ENCODE measurements at places on chromosomes 5 and 9.

- DNase-seq: no peak
Observed at GRCh38 chr5:80919678-80920196, 40.4 kb upstream of the RASGRF2 start.

DNA sequence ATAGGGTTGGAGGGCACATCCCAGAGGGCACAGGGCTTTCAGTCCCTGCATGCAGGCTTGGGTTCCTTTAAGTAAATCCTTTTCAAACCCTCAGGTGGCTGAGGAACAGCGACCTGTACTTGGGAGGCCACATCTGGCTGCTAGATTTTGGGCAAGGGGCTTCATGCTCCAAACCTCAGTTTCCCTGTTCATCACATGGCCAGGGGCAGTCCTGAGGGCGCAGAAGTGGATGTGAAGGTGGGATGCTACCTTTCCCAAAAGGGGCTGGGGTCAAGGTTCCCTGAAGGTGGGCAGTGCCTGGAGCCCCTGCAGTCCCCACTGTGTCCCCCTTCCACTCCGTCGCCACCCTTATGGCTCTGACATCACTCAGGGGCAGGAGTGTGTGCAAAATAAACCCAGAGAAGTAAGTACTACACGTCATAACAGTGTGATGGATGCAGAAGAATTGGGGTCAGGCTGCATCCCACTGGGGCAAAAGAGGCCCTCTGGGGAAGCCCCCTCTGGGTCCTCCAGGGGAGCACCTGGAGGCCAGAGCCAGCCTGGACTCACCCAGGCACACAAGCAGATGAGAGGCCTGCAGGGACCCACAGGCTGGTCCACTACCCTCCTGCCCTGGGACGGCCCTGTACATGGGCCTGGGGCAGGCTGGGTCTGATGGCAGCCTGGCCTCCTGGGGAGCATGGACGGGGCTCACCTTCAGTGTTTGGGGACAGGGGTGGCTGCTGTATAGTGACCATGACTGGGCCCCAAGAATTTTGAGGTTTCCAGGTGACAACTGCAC lies 1.9 kb upstream of the CARD19 start:
- no peak for DNase-seq

DNA sequence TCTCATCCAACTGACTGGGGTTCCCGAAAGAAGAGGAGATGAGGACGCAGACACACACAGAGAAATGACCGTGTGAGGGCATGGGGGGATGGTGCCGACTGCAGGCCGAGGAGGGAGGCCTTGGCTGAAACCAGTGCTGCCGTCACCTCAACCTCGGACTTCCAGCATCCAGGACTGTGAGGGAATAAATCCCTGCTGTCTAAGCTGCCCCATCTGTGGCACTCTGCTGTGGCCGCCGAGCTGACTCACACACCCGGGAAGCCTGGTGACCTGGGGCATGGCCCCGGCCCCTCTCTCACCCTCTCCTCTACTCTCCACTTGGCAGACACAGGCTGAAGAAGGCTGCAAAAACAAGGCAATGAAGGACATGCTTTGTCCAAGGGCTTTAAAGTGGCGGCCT lies 4.4 kb upstream of the COL5A1 start:
- DNase-seq: no peak

GRCh38 chr5:167953151-167953798 lies 338.2 kb upstream of the WWC1 start:
- no peak for DNase-seq

- DNase-seq: no peak
Observed at GRCh38 chr9:135811801-135812200, 95.5 kb downstream of the CAMSAP1 start.

DNA sequence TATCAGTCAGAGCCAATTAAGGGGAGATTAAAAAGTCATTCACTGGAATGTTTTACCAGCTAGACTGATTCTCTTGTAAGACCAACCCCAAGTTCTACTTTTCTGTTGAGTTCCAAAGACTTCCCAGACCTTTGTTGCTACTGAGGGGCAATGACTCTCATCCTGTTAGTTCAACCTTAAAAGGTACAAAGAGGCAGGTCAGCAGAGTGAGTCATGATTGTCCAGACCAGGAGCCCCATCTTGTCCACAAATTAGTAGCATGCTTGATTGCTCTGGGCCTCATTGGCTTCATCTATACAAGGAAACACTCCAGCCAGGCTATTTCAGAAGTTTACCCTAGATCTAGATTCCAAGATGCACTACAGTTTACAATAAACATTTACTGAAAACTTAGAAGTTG lies 79.9 kb upstream of the IL7R start:
- no peak for DNase-seq

- DNase-seq: no peak
Observed at GRCh38 chr5:54156577-54156976, 153.8 kb downstream of the ARL15 start.

DNA sequence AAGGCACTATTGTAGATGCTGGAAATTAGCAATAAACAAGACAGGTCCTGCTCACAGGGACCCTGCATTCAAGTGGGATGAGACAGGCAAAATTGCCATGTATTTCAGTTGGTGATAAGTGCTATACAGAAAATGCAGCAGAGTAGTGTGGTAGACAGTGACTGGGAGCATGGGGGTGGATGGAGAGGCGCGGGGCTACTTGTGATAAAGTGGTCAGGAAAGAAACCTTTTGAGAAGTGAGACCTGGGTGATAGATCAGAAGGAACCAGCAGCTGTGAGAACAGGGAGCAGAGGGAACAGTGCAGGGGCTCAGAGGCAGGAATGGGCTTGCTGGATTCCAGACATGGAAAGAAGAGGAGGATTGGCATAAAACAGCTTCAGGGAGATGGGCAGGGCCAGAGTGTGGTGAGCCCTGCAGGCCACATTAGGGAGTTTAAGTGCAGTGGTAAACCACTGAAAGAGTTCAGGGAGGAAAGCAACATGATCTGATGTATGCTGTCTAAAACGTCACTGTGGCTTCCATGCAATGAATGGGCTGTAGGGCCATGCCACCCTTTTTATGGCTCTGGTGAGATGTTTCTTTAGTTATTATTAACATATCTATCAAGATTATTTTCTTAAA lies 7.3 kb downstream of the CRHBP start:
- DNase-seq: no peak

DNA sequence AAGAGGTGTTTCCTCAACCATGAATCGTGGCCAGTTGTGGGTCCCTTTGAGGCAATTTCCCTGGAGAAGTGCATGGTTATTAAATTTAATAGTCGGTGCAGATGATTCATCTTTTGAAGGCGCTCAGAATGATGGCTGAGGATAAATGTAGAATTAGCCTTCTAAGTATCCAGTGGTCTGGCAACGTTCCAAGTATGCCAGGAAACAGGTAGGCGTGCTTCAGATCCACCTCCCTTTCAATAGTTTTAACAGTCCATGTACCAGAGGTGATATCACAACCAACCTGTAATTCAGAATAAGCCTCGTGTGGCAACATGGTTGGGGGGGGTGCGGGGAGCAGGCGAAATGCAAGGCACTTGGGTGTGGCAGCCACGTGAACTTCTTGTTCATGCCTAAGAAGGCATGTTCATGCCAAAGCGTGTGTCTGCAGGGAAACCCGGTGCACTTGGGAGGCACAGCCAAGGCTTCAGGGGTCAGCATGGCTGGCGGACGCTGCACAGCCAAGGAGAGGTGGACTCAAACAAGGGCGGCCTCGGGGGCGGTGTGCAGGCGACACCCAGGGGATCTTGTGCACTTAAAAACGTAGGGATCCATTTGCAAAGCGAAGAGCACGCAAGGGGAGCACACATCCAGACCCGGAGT lies 5.2 kb upstream of the NKD2 start:
- peak; percentile 89 for DNase-seq

DNA sequence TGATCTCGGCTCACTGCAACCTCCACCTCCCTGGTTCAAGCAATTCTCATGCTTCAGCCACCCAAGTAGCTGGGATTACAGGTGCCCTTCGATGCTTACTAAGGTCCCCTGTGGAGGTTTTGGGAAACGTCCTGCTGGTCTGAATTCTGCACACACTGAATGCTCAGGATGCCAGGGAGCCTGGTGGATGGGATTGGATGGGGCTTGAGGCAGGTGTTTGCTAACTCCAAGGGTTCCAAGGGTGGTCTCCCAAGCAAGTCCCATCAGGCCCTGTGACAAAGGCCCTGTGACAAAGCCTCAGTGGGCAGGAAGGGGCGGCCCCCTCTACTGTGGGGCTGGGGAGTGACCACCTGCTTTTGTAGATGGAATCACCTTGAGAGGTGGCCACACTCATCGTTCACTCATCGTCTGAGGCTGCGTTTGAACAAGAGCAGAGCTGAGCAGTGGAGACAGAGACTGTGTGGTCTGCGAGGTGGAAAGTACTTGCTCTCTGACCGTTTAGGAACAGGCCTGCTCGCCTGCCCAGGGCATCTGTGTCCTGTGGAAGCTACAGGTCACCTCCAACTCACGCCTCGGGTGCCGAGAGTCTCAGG lies 40.2 kb downstream of the MRPL36 start:
- no peak for DNase-seq

GRCh38 chr5:1062761-1063568 lies 48.9 kb downstream of the SLC12A7 start:
- DNase-seq: no peak

DNA sequence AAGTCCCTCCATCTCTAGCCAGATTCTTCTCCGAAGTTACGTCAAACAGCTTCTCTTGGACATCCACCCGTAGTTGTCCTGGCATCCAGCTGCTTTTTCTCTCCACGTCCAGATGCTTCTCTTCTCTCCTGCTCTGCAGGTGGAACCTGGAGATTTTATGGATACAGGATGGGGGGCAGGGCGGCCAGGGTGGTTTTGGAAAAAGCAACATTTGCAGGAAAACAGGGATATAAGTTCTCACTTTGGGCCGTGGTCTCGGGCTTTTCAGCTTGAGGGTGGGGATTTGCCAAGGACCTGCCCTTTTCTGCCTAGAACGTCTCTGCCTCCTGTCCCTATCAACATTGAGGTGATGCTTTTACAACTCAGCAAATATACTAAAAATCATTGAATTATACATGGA lies 1941.6 kb upstream of the C9orf72 start:
- no peak for DNase-seq

DNA sequence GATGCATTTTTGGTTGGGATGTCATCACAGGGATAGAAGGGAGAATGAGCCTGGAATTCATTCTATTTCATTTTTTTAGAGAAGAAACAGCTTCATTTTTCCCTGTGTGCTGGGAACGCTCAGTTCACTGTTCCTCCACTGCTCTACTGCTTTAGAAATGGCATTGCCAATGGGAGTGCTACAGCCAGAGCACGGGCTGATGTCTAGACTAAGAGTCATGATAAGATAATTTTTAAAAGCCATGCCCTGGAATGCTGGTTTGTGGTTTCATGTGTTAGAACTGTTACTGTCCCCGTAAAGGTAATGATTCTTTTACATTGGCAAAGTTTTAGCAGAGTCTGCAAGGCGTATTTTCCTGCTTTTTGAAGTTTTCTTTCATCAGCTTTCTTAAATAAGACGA lies 119.6 kb downstream of the SEMA6A start:
- no peak for DNase-seq

DNA sequence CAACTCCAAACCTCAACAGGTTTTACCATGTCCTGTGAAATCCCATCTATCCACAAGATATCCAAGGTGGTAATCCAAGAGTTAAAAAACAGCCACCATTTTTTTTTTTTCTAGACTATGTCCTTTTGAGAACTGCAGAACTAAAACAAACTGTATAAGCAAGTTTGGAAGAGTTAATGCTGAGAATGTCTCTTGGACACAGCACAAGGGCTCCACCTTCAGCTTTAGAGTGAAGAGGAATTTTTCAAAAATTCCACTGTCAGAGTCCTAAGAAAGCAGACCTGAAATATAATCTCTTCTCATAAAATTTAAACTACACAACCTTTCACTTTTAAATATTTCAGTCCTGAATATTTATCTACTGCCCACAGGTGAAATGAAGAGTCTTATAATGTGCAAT lies 167.8 kb upstream of the CCNG1 start:
- no peak for DNase-seq

DNA sequence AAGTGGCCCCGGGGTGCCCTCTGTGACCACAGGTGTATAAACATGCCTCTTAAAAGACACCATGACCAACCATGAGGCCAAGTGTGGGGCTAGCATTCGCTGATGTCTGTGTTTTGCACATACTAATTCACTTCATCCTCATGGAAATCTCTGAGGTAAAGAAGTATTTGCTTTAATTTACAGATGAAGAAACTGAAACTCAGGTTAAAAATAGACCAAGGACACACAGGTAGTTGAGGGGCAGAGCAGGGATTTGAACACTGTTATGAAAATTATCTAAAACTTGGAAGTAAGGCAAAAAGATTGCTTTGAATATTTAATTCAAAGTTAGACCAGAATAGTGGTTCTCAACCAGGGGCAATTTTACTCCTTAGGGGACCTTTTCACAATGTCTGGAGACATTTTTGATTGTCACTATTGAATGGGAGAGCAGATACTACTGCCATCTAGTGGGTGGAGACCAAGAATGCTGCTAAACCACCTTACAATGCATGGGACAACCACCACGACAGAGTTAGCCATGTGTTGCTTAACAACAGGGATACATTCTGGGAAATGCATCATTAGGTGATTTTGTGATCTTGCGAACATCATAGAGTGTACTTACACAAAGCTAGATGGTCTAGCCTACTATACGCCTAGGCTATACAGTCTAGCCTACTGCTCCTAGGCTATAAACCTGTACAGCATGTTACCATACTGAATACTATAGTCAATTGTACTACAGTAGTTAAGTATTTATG lies 8.0 kb upstream of the FXN start:
- DNase-seq: no peak

- DNase-seq: no peak
Observed at GRCh38 chr5:181281984-181282316, 21.0 kb upstream of the TRIM52 start.

GRCh38 chr5:1519631-1520210 lies 4.0 kb downstream of the LPCAT1 start:
- DNase-seq: no peak

DNA sequence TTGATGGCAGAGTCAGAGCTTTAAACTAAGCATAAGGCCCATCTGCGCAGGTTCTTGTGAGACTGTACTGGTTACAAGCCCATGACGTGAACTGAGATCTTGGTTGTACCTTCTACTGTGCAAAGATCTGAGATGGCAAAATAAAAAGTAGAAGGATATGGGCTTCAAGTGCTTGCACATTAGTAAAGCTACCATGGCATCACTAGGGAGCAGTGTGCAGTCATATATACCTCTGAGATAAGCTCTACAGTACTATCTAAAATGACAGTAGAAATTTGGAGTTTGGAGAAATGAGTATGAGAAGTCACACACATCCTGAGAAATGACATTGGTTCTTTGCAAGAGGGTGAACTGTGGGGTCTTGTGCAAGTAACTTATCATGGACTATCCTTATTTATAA lies 408.2 kb upstream of the PRR16 start:
- no peak for DNase-seq

DNA sequence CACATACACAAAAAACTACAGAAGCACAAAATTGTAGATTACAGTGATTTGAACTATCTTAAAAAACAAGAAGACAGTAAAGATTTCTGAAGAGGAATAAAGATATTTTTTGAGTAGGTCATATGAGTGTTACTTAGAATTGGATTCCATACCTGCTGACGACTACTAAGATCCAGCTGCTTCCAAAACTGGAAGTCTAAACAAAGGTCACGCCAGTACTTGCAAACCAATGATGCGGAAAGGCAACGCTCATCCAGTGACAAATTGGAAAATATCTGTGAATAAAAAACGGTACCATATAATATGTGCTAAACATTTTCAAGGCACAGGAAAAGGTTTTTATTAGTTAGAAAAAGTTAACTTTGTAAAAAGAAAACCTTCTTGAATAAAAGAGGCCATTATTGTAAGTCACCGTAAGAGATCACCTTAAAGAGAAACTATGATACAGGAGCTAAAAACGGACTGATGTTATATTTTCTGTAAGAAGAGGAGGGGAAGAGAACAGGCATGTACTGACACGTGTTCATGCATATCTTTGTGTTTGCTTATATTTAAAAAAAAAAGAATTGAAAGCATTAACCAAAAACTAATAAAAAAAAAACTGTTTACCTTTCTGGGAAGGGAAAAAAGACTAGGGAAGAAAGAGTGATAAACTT lies 14.1 kb downstream of the FBXL17 start:
- peak; percentile 17 for DNase-seq

Data from NCI-H510A (cell line).